ENCODE measurements at places on chromosomes 13 and 19.

- no peak for DNase-seq
Observed at GRCh38 chr13:44764302-44764692, 188.2 kb upstream of the TSC22D1 start.

- no peak for DNase-seq
Observed at GRCh38 chr13:21997726-21998125, 326.9 kb downstream of the FGF9 start.

GRCh38 chr13:76790526-76790925, 95.7 kb downstream of the KCTD12 start:
- no peak for DNase-seq

GRCh38 chr13:66200555-66200954, 1029.6 kb downstream of the PCDH9 start:
- DNase-seq = no peak

- DNase-seq = no peak
Observed at GRCh38 chr19:51065221-51065960, 499 bp upstream of the KLK13 start.

GRCh38 chr19:13034636-13035035, 39.4 kb downstream of the NFIX start:
- DNase-seq = no peak

GRCh38 chr19:16249826-16250404, 52.2 kb downstream of the AP1M1 start:
- no peak for DNase-seq

DNA sequence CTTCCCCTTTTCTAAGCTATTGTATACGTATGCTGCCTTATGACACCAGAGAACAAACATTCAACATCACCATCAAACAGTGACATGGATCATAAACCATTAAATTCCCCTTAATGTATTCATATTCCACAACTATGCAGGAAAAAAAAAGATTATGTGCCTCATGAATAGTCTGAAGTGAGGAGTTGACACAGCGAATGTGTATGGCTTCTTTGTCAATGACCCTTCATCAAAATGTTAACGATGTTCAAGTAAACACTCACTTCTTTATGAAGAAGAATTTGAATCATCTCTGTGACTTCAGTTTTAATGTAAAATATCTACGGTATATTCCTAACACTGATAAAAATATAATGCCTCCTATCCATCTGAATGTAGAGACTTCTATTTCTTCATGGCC, 44.6 kb downstream of the SMAD9 start:
- no peak for DNase-seq

- DNase-seq = no peak
Observed at GRCh38 chr13:20826843-20827560, 53.2 kb upstream of the EEF1AKMT1 start.

- DNase-seq = no peak
Observed at GRCh38 chr13:90518417-90518816, 829.1 kb upstream of the MIR17HG start.

DNA sequence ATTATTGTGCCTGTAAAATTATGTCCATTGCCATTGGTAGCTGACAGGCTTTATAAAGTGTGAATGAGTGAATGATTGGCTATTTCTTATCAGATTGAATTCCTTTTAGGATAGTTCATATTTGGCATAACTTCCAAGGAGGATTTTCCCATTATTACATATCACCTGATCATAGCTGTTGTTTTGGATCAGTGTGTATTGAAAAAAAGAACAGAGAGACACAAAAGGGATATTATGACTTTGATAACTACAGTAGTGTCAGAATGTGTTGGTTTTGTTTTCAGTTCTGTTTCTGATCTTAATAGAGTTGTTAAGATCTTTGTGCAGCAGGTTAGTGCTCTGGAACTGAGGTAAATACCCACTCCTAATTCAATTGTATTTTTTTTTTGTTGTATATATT, 103.8 kb downstream of the LRCH1 start:
- DNase-seq = no peak

DNA sequence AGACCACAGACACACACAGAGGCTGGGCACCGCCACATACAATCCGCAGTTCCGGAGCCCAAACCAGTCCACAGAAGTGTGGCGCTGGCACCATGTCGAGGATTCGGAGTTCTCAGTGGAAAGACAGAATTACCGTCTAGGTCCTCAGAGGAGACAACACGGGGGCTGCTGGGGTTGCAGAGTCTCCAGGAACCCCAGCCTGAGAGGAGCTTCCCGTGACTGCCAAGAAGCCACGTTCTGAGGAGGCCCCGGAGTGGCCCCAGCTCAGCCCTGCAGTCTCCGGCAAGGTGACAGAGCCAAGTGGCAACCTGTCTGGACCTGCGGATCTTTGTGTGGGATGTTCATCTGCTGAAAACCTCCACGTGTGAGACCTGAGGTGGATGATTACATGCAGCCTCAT, 7.3 kb upstream of the ADPRHL1 start:
- no peak for DNase-seq

DNA sequence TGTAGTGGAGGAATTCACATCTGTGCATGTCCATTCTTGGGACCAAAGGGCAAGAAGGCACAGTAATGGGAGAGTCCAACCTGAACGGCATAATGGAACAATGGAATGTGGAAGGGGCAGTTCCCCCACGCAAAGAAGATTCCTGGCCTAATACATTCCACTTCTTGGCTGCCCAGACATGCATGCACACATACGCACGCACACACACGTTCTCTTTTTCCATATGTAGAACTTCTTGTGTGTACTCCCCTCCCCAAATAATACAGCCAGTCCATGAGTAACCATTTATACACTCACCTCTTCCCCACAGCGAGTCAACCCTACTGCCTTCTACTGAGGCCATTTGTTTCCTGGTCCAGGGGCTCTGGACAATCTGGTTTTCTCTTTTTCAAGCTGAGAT, 6.0 kb upstream of the STK24 start:
- DNase-seq = no peak

- peak; percentile 56 for DNase-seq
Observed at GRCh38 chr19:33406521-33407139, 33.1 kb downstream of the CEBPG start.

DNA sequence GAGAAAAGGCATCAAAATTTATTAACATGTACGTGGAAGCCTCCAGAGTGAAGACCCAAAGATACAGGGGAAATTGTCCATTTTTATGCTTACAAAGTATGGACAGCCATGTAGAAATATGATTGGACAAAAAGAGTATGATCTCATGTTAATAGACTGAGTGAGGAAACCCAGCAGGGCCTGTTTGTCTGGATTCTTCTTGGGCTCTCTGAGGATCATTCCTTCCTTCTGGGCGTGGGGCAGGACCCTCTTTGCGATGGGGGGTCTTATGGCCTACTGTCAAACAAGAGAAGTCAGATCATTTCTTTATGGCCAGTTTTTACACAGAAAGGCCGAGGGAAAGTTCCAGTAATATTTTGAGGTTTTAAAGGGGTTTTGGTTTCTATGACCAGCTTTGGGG, 110.8 kb downstream of the ESD start:
- no peak for DNase-seq

DNA sequence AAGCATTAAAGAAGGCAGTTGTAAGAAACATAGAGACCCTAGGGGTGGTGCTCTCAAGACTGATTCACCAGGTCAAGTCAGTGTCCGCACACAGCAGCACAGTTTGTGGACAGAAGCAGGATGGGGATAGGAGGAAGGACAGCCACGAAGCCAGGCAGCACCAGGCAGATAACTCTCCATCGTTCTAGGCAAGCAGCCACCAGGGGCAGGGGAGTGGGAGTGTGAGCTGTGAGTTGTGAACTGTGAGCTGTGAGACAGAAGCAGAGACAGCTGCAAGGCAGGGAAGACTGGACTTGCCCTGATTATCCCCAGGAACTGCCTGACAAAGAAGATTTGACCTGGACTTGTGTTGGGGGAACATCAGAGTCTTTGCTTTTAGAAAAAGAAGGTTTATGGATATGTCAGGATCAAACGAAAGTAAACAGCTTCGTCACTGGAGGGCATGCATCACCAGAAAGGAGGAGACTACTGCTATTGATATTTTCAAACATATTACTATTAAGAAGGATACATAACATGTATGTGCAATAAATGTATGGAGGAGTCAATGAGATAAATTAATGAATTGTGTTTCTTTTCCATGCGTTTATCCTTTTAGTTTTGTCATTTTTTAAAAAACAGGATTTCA, 286.1 kb downstream of the IRS2 start:
- DNase-seq = no peak

GRCh38 chr19:47726467-47726866, 13.2 kb downstream of the EHD2 start:
- DNase-seq = no peak

- DNase-seq = no peak
Observed at GRCh38 chr13:73428137-73428536, 369.3 kb downstream of the KLF5 start.

DNA sequence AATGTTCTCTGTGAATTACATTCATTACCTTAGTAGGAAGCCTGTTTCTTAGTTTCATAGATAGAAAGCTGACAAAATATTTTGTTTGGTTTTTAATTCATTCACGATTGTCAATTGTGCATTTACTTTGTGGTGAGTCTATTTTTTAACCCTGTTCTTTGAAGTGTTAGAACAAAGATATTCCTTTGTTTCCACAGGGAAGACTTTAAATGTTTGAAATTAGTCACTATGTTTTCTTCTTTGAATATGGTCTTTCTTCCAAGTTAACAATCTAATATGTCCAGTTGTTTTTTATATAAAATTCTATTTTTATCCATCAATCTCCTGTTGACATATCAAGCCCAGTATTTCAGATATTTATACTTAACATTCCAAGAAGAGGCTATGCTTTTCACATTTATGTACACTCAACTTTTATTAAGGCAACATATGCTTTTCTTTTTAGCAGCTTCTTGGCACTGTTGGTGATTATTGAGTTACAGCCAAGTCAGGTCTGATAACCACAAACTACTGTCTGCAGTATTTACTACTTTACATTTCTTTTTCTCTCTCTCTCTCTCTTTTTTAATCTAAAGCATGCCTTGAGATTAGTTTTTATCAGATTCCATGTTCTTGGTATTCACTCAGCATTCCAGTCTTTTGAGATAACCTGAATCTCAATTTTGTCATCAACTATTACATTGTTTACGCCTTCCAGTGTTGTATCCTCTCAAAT, 812.8 kb upstream of the SLC10A2 start:
- no peak for DNase-seq

- DNase-seq = no peak
Observed at GRCh38 chr13:99800011-99800410, 171.6 kb downstream of the ZIC5 start.

- DNase-seq = no peak
Observed at GRCh38 chr19:6433165-6433564, 398 bp downstream of the SLC25A41 start.

- no peak for DNase-seq
Observed at GRCh38 chr19:4322942-4323665, 15.5 kb downstream of the STAP2 start.

- DNase-seq = no peak
Observed at GRCh38 chr13:31225998-31226675, 26.4 kb downstream of the B3GLCT start.

- DNase-seq = no peak
Observed at GRCh38 chr19:49403404-49404187, 15.5 kb downstream of the KASH5 start.

DNA sequence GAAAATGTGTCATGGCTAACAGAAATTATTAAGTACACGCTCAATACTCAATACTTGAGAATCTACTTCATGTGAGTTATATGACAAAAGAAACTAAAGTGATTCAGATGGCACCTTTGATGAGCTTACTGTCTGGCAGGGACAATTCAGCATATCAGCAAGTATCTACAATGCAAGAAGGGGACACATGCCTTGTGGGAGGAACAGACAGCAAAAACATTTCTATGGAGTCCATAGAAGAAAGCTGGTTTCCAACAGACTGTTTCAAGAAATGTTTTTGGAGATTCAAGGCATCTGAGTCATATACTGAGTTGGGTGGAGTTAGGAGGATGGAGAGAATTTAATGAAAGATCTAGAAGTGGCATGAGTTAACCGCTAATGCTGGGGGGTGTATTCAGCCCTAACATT, 54.7 kb downstream of the MBNL2 start:
- DNase-seq = no peak

GRCh38 chr13:32454886-32455593, 27.1 kb upstream of the N4BP2L1 start:
- DNase-seq = no peak

DNA sequence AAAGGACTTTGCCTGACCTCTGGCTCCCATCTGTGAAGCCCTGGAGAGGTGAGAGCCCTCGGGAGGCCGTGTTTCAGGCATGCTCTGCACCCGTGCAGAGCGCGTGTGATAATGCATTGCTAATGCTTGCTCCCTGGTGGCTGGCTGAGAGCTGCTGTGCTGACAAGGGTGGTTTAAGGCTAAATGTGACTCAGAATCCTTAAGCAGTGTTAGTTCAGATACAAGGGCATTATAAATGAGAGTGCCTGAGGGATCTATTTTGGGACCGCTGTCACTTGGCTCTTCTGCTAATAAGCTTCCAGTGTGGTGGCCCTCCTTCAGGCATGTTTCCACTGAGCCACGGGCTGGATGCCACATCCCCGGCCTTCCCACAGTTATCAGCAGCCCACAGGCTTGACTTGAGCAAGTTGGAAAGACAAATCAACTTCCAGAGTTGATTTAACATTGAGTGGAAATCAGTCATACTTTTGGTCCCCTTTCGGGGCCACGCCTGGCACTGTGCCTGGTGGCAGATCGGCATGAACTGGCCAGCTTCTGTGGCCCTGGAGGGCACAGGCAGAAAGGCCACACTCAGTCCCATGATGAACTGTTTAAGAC, 17.0 kb downstream of the ALOX5AP start:
- DNase-seq = no peak
